NCI-H2227 treated with DMSO at 0.1 percent for 48 hours (cell line): ENCODE measurements at places on chromosomes 7 and 10.

- DNase-seq = no peak
Observed at GRCh38 chr7:19853261-19853832, 79.9 kb upstream of the TMEM196 start.

DNA sequence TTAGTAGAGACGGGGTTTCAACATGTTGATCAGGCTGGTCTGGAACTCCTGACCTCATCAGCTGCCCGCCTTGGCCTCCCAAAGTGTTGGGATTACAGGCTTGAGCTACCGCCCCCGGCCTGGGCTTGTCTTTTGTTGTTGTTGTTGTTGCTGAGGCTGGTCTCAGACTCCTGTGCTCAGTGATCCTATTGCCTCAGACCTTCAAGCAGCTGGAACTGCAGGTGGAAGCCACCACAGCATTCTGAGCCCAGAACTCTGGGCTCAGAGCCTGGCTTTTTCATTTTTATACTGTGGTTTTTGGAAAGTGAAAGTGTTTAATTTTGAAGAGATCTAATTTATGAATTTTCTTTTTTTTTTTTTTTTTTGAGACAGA lies 16.2 kb upstream of the DNAJB6 start:
- no peak for DNase-seq

GRCh38 chr10:33901166-33901565 lies 566.7 kb upstream of the NRP1 start:
- DNase-seq = no peak

- DNase-seq = no peak
Observed at GRCh38 chr7:88256906-88257305, 37.1 kb upstream of the SRI start.

DNA sequence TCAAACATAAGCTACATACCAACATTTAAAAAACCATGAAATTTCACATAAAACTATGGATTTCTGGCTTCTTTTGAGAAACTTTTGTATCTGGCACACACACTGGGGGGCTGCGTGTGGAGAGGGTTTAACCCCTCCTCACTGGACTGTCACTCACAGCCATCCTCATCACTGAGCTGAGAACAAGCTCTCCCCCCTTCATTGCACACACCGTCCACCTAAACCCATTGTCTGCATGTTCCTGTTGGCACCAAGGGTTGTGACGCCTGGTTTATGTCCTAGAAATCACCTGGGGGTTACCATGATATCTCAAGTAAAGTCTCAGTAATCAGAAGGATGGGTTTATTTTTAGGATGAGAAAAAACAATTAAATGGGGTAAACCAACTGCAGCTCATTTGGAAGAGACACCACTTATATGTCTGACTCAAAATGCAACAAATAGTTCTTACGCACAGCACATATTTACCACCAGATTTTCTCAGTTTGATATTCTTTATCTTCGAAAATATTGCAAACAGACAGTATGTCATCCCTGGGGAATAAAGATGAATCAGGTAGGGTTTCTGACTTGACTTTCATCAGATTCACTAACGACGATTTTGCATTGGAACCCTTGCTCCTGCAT lies 218.5 kb upstream of the KLF6 start:
- no peak for DNase-seq

DNA sequence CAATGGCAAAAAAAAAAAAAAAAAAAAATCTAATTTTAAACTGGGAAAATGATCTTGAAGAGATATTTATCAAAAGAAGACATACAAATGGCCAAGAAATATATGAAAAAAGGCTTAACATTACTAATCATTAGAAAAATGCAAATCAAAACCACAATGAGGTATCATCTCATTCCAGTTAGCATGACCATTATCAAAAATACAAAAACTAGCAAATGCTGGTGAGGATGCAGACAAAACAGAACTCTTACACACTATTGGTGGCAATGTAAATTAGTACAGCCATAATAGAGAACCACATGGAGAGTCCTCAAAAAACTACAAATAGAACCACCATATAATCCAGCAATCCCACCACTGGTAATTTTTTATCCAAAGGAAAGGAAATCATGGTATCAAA lies 489.6 kb downstream of the TNS3 start:
- DNase-seq = no peak

GRCh38 chr7:134186801-134187200 lies 59.7 kb downstream of the LRGUK start:
- DNase-seq = no peak

- DNase-seq = no peak
Observed at GRCh38 chr10:130956251-130956650, 355.3 kb downstream of the TCERG1L start.

GRCh38 chr7:81327468-81328266 lies 408.8 kb upstream of the SEMA3C start:
- no peak for DNase-seq
